Fibroblast of skin of scalp (primary cell): ENCODE measurements at places on chromosomes 1 and 21.
A peak's percentile ranks its signal among the peaks of the same experiment; 100 is the strongest.

DNA sequence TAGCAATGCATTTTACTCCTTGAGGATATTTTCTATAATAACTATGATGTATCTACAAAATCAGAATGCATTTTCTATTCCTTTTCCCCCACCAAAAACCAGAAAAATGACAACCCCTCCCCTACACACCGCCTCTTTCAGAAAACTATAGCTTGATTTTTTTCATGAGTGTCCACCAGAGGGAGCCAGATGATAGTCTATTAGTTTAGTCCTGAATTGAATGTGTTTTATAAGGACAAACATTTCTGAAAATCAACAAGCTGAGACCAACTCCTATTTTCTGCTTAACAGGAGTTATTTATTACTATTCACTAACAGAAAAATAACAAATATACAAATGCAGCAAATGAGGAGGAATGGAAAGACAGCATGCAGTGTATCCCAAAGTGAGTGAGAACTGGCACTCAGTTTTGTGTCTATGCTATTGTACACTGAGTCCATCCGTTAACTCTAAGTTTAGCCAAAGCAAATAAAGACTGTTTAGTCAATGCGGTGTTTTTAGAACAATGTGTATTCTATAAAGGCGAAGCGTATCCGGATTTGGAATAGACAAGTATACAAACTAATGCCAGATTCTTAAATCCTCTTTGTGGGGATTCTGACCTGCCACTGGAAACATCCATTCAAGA, 182.6 kb downstream of the VAV3 start:
- DNase-seq: peak; percentile 62

- DNase-seq: no peak
These were observed 411.2 kb upstream of the CAMK1G start for GRCh38 chr1:209172286-209172685.

DNA sequence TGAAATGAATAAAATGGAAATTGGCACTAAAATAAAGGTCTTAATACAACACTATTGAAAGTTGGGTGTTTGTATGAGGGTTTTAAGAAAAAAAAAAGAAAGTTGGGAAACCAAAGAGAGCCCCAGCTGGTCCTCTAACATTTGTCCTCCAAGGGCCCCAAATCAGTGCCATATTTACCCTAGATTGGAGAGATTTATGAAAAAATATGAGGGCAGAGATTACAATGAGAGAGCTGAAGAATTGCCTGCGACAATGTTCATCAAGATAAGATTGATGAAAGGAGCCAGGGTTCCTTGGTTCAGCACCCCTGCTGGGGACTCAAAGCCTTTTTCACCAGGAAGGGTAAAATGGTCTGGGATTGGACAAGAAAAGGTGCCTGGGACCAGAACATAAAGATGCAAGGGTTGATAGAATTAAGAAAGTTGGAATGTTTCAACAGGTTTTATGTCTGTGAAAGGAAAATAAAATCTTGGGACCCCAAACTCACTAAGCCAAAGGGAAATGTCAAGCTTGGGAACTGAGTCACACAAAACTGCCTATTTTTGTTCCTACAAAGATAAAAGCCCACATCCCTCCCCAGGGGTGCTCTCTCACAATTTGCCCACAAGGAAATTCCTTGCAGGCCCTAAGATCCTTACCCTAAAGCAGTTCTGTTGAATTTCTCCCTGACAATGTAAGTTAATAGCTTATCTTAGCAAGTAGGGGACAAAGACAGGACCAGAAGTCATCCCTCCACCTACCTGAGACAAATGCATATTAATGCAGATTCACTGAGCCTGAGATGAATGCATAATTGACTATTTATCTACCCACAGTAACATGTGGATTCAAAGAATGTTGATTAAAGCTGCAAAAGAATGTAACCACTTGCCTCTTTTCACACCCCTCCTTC, 26.8 kb downstream of the CBR1 start:
- no peak for DNase-seq

- DNase-seq: peak; percentile 18
These were observed 33.3 kb downstream of the LRRC8B start for GRCh38 chr1:89557956-89558355.

DNA sequence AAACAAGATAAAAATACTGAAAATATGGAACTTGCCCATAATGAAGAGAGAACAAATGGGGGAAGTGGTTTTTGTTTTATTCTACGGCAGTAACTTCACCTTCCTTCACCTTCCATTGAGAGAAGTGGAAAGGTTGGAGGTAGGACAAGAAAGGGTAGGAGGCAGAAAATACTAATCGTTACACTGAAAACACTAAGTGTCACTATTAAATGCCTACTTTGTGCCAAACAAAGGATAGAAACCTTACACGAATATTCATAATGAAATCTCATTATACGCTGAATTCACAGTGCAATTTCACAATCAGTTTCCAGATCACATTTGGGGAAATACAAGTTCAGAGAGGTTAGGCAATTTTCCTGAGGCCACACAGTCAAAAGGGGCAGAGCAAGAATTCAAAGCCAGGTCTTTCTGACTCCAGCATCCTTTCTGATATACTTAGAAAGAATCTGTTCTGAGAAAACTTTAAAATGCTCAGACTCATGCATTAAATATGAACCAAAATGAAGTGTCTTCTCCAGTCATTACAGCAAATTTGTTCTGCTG, 3.0 kb downstream of the TIAM1 start:
- DNase-seq: no peak

- peak; percentile 80 for DNase-seq
These were observed 3.6 kb downstream of the LEPR start for GRCh38 chr1:65423884-65424572.

DNA sequence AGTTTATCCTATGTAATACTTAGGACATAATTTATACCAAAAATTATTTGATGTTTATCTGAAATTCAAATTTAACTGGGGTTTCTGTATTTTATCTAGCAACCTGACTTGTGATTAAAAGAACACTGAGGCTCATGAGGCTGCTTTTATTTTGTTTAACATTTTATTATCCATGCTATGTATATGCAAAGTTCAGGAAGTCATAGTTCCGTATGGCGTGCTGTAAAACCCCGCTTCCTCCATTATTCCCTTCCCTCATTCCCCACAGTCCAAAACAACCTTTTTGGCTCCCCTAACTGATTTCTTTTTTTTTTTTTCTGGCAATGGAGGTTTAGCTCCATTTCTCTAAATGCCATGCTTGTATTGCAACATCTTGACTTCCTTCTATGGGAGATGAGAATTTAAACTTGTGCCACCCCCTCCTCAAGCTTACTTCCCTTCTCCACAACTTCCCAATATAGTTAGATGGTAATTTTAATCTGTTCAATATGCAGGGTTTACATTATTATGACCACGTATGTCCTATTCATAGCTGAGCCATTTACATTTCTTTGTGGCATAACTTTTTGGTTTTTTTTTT, 138.0 kb upstream of the DNAH14 start:
- no peak for DNase-seq

- peak; percentile 26 for DNase-seq
These were observed 1.7 kb downstream of the PTPRU start for GRCh38 chr1:29237852-29238619.

DNA sequence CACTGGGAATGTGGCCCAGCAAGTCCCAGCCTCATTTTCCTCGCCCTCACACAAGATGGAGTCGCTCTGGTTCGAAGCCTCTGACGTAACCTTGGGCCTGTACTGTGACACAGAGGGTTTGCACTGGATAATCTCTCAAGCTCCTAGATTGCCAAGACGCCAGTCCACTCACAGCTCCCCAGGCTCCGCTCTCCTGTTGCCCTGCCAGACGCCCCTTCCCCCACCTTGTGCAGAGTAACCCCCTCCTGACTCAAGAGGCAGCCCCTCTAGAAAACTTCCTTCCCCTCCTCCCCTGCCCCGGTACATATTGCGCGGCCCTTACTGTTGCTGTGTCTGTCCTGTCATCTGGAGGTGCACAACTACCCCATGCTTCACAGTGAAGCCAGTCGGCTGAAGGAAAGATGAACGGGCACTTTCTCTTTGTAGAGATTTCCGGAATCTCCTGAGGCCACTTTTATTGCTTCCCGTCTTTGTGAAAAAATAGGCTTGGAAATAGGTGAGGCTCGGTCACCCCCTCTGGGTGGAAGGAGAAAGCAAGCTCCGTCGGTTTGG, 981 bp upstream of the KIAA1614 start:
- DNase-seq: peak; percentile 41

DNA sequence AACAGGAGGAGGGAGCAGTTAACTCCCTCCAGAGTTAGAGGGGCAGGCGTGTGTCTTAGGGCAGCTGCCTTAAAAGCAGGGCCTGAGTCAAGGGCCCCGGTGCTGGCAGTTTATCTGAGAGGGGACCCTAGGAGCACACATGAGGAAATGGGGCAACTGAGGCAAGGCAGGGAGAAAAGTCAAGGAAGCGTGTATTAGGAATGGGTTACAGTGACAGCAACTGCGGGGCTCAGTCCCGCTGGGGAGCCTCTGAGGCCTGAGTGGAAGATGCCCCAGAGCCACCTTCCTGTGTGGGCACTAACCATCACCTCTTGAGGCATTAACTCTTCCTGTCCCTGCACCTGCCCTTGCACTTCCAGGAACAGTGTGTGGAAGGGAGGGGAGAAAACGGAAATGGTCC, 276.3 kb downstream of the MATN1 start:
- DNase-seq: no peak

- DNase-seq: peak; percentile 81
These were observed at the start of gene LRRC71 for GRCh38 chr1:156920233-156921052. TSS of gene LRRC71 (plus strand) at chr1:156920632. CDS start at chr1:156920804, 172 bp downstream.

GRCh38 chr1:9417695-9418094, 121.6 kb upstream of the SLC25A33 start:
- DNase-seq: no peak

DNA sequence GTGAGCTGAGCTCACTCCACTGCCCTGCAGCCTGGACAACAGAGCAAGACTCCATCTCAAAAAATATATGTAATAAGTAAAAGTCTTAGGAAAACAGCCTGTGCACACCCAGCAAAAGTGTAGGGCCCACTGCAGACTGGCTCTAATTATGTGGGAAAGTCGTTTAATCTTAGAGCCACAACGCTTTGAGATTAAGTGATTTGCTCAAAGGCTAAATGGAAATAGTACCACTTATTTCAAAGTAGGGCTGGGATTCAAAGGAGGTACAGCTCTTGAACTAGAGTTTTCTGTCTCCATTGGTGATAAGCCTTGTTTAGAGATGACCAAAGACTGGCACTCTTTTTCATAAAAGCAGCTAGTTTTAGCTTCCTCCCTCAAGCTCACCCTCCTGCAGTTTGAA, 2.2 kb downstream of the TACSTD2 start:
- no peak for DNase-seq

DNA sequence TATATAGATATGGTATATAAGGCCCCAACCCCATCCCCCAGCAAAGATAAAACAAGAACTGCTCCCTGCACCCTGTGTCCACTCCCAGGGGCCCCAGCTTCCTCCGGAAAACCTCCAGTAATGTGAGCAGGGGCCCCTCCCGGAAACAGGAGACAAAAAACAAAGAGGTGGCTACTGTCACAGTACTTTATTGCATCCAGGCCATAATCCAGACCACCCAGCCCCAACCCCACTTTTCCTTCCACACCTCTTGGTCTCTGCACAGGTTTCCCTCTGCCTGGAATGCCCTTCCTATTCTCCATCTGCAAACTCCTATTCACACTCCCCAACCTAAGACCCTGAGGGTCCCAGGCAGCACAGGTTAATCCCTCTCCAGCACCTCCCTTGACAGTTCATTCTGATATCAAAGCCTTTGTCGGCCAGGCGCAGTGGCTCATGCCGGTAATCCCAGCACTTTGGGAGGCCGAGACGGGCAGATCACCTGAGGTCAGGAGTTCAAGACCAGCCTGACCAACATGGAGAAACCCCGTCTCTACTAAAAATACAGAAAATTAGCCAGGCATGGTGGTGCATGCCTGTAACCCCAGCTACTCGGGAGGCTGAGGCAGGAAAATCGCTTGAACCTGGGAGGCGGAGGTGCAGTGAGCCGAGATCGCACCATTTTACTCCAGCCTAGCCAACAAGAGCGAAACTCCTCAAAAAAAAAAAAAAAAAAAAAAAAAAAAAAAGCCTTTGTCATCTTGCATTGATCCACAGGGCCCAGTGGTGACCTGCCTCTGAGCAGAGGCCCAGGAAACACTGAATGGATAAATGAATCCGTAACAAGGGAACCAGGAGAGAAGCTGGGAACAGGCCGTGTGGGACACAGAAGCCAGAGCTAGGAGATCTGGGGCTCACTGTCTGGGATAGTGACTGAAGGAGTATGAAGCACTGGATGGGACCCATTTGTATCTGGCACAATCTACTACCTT, 2.3 kb upstream of the AUNIP start:
- DNase-seq: no peak

GRCh38 chr1:225926551-225927113, 2.6 kb upstream of the PYCR2 start:
- DNase-seq: no peak

DNA sequence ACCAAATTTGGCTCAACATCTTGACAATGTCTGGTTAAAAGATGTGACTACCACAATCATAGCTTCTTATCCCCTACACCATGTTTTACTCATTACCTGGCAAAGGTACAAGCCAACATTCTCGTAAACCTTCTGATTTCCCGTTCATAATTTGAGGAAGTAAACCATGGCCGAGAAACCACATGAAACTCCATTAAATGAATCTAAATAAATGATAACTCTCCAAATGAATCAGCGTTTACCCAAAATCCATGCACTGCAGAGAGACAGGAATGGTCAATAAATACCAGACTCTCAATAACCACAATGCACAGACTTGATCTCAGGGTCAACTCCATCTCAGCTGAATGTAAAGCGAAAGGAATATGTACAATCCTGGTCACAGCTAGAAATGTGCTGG, 125.2 kb downstream of the TYW3 start:
- no peak for DNase-seq

- no peak for DNase-seq
These were observed 146.9 kb upstream of the POGK start for GRCh38 chr1:166692346-166692745.

DNA sequence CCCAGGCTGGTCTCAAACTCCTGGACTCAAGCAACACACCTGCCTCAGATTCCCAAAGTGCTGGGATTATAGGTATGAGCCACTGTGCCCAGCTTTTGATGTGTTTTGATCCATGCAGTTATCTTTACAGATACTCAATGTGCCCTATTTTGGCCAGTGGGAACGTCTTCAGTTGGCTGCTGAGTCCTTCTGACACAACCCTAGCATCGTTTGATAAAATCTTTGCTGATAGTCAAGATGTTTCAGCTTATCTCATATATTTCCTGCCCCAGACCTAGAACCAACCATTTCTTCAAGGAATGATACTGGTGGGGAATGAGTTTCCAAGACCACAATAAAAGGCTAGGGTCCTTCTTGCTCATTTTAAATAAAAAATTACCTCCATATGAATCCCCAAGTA, 11.6 kb downstream of the POGZ start:
- no peak for DNase-seq

GRCh38 chr1:57887964-57888491, 464.2 kb upstream of the DAB1 start:
- DNase-seq: peak; percentile 36

DNA sequence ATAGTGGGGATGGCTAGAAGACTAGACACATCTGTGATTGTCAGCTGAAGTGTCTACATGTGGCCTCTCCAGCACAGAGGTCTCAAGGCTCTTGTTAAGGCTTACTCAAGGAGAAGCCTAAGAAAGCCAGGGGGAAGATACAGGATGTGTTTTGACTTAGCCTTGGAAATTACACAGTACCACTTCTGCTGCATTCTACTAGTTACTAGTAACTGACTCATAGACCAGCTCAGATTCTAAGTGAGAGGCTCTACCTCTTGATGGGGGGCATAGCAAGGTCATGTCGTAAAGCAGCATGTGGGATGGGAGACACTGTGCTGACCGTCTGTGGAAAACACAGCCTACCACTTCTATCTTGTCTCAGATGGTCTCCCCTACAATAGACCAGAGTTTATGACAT, 99.5 kb downstream of the UBE2U start:
- peak; percentile 34 for DNase-seq
